Psoas muscle (tissue), 8 donors: ENCODE measurements at places on chromosomes 16 and 17. TPM values are rescaled to one million over a fixed set of nuclear protein-coding genes. Genes with fewer than 3 reads are reported as not detected.

DNA sequence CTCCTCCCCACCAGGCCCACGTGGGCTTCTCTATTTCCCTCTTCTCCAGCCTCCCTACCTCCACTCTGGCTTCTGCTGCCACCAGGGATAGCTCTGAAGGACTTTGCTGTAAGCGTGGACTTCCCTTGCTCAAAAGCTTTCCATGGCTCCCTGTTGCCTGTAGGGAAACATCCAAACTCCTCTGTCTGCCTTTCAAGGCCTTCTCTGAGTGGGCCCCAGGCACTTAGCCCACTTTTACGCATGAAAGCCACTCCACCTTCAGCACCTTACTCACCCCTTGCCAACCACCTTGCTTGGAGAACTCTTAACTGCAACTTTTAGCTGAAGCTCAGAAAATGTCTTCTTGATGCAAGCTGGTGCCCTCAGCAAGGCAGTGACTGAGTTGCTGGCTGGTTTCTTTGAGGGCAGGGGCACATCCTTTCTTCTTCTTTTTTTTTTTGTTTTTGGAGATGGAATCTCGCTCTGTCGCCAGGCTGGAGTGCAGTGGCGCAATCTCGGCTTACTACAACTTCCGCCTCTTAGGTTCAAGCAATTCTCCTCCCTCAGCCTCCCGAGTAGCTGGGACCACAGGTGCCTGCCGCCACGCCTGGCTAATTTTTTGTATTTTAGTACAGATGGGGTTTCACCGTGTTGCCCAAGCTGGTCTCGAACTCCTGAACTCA, 52.0 kb upstream of the DLX4 start:
- no peaks in the 10 kb centered on the region for H3K36me3 ChIP-seq
- DNase-seq = no peak
- H3K27ac ChIP-seq = no peak overlapping the region
- H3K4me3 ChIP-seq = no peak overlapping the region
- no peaks in the 10 kb centered on the region for H3K4me1 ChIP-seq
- H3K27me3 ChIP-seq = peaks cover 9% of the 10 kb centered on the region

GRCh38 chr17:2239882-2240430, 63.6 kb downstream of the SMG6 start:
- H3K27me3 ChIP-seq = no peaks in the 10 kb centered on the region
- peak overlapping the region; percentile 27 for H3K4me3 ChIP-seq
- H3K4me1 ChIP-seq = peaks cover 47% of the 10 kb centered on the region
- H3K36me3 ChIP-seq = no peaks in the 10 kb centered on the region
- DNase-seq = peak; percentile 72
- H3K27ac ChIP-seq = peak overlapping the region; percentile 95

NOD2 gene
- 0.40 TPM for total RNA-seq

DNA sequence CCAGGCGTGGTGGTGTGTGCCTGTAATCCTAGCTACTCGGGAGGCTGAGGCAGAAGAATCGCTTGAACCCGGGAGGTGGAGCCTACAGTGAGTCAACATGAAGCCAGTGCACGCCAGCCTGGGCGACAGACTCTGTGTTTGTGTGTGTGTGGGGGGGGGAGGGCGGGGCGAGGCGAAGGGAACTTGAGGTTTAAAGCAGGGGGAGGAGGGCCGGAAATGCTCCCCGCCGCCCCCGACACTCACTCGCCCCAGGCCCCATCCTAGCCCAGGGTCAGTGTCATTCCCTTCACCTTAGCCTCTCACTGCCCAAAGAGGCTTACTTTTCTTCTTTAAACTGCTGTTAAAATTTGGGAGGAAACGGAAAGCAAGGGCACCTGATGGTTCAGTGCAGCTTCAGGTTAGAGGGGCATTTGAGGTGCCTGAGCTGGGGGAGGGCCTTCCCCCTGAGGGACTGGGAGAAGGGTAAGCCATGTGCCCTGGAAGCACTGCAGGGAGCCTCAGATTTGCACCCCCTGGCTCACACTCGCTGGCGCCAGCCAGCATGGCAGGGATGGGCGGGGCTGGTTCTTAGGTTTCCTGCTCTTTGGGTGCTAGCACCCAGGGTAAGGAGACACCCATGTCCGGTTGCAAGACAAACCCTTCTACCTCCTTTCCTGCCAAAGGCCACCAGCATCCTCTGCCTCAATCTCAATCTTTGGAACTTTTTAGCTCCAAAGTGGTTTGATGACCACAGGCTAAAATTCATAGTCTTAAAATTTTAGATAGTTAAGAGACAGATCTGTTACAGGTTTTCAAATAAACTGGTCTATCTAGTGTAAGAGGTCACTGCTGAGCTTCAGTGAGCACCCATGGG, 2.2 kb upstream of the LIMD2 start:
- no peak for DNase-seq
- no peak overlapping the region for H3K27ac ChIP-seq
- no peaks in the 10 kb centered on the region for H3K27me3 ChIP-seq
- H3K4me1 ChIP-seq = peaks cover 23% of the 10 kb centered on the region
- H3K4me3 ChIP-seq = no peak overlapping the region

GRCh38 chr16:86344881-86345280, 165.4 kb upstream of the FOXF1 start:
- H3K27me3 ChIP-seq = peaks cover 5% of the 10 kb centered on the region
- no peak overlapping the region for H3K27ac ChIP-seq
- no peak overlapping the region for H3K4me3 ChIP-seq
- no peak for DNase-seq

DNA sequence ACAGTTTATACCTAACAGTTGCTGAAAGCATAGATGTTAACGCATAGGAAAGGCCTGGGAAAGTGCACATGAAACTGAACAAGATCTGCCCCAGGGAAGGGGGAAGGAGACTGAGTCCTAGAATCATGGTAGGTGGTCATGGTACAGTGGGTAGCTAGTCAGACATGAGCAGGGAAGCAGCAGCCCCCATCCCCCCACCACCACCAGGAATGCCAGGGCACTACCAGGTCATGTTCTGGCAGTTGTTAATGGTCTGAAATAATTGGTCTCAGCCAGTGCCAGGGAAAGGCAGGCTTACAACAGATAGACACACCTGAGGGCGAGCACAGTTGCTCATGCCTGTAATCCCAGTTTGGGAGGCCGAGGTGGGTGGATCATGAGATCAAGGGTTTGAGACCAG, 185.2 kb downstream of the CPPED1 start:
- no peaks in the 10 kb centered on the region for H3K36me3 ChIP-seq
- DNase-seq = no peak
- H3K4me1 ChIP-seq = no peaks in the 10 kb centered on the region

GRCh38 chr17:42009170-42009569, 8.1 kb downstream of the DNAJC7 start:
- H3K4me3 ChIP-seq = no peak overlapping the region
- H3K36me3 ChIP-seq = peaks cover 12% of the 10 kb centered on the region
- DNase-seq = no peak
- H3K27ac ChIP-seq = peak overlapping the region; percentile 23
- no peaks in the 10 kb centered on the region for H3K27me3 ChIP-seq

DNA sequence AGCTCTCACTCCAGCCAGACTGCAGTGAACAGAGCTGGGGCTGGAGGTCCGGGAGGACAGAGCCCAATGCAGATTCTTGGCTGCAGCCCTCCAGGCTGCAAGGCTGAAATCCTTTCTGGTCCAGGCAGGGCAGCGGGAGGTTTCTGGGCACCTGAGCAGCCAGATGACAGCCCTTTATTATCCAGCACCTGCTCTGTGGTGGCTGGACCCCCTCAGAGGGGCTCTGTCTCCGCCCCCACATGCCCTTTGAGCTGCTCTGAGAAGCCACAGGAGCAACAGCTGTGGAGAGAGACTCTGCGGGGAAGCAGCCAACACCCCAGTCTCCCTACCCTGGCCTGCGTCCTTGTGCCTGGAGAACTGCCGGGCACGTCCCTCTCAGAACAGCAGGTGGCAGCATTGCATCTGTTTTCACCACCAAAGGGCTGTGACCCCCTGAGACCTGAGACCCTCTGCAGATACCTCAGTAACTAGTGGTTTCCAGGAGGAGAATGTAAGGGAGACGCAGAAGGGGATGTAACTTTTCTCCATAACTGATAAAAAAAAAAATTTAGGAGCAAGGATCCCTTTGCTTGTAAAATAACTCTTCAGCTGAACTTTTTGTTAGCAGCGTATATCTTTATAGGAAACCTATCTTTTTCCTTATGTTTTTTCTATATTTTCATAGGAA, 3.7 kb upstream of the CNP start:
- peak overlapping the region; percentile 18 for H3K4me3 ChIP-seq
- peak overlapping the region; percentile 33 for H3K27ac ChIP-seq
- peaks cover 33% of the 10 kb centered on the region for H3K4me1 ChIP-seq
- H3K27me3 ChIP-seq = no peaks in the 10 kb centered on the region
- peaks cover under 1% of the 10 kb centered on the region for H3K36me3 ChIP-seq

- no peaks in the 10 kb centered on the region for H3K4me1 ChIP-seq
- peaks cover 27% of the 10 kb centered on the region for H3K27me3 ChIP-seq
- H3K36me3 ChIP-seq = no peaks in the 10 kb centered on the region
- H3K27ac ChIP-seq = no peak overlapping the region
- DNase-seq = no peak
These were observed 8.5 kb downstream of the ZFPM1 start for GRCh38 chr16:88461331-88462269.

GRCh38 chr16:73216932-73217331, 169.0 kb upstream of the ZFHX3 start:
- no peak for DNase-seq
- no peaks in the 10 kb centered on the region for H3K27me3 ChIP-seq
- peaks cover 7% of the 10 kb centered on the region for H3K4me1 ChIP-seq
- H3K27ac ChIP-seq = no peak overlapping the region
- H3K4me3 ChIP-seq = no peak overlapping the region
- no peaks in the 10 kb centered on the region for H3K36me3 ChIP-seq

DNA sequence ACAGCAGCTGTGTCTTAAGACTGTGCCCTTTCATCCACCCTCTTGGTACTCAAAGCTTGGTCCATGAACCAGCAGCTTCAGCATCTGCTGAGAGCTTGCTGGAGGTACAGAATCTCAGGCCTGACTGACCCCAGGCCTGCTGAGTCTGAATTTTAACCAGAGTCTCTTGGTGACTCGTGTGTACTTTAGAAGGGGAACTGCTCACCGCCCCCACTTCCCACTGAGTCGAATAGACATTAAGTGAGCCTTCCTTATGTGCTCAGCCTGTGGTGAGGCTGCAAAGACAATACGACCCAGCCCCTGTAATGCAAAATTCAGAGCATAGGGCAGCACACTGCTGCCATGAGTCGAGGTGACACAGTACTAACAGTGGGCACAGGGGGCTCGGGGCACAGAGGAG, 662.8 kb downstream of the WWOX start:
- no peaks in the 10 kb centered on the region for H3K36me3 ChIP-seq
- no peaks in the 10 kb centered on the region for H3K27me3 ChIP-seq
- no peak for DNase-seq
- no peak overlapping the region for H3K27ac ChIP-seq

DNA sequence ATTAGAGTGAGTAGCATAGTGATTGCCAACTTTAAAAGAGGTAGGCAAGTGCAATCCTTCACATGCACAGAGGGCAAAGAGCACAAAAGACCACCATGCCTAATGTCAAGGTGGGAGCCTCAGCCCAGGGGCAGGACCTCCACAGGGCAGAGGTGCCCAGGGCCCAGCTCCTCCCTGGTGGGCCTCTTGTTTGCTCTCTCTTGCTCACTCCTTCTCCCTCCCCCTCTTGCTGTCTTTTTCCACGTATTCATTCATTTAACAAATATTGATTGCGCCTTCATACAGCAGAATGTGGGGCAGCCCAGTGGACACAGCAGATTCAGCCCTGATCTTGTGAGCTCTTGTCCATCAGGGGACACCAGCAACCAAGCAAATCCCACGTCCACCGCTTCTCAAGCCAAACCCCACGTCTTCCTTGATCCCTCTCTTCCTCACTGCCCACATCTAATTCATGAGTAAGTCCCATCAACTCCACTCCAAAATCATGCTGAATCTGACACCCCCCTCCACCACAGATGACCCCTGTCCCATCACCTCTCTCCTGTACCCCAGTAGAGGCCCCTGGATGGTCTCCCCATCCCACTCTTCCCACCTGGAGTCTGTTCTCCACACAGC, 44.1 kb upstream of the RPL38 start:
- DNase-seq = no peak
- H3K36me3 ChIP-seq = no peaks in the 10 kb centered on the region
- H3K27ac ChIP-seq = no peak overlapping the region
- H3K4me3 ChIP-seq = no peak overlapping the region
- H3K4me1 ChIP-seq = no peaks in the 10 kb centered on the region

DNA sequence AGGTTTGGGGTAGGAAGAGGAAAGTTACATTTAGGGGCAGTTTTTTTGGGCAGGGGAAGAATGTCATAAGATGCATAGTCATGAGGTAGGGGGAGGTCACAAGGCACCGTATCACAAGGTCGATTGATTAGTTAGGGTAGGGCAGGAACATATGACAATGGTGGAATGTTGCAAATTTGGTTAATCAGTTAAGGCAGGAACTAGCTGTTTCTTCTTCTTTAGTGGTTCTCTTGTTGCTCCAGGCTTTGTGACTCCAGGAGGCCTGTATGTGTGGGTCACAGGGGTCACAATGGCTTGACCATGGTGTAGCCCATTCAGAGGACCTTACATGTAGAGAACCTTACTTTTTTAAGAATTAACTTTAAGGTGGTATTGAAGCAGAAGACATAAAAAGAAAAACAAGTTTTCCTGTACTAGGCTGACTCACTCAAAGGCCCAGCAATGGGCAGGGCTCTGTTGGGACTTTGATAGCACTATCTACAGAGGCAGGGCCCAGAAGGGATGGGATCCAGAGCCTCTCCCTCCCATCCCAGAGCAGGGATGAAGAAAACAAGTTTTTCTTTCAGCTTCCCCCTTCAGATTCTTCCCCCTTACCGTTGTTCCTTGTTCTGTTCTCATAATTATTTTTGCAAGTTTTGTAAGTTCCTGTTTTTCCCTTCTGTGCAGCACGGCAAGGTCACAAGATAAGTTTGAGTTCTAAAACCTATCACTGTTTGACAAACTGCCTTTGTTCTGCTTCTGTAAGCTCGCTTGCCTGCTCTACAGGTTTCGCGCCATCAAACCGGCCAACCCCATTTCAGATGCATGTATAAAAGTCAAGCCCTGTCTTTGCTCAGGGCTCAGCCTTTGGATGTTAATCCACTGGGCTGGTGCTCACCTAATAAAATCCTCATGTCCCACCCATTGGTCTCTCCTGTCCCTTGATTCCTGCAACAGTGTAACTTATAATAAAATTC, 45.8 kb upstream of the ATF7IP2 start:
- H3K27ac ChIP-seq = no peak overlapping the region
- no peaks in the 10 kb centered on the region for H3K36me3 ChIP-seq
- no peaks in the 10 kb centered on the region for H3K4me1 ChIP-seq
- DNase-seq = no peak
- no peaks in the 10 kb centered on the region for H3K27me3 ChIP-seq
- H3K4me3 ChIP-seq = no peak overlapping the region
